ENCODE measurements at places on chromosomes 12 and 14.

DNA sequence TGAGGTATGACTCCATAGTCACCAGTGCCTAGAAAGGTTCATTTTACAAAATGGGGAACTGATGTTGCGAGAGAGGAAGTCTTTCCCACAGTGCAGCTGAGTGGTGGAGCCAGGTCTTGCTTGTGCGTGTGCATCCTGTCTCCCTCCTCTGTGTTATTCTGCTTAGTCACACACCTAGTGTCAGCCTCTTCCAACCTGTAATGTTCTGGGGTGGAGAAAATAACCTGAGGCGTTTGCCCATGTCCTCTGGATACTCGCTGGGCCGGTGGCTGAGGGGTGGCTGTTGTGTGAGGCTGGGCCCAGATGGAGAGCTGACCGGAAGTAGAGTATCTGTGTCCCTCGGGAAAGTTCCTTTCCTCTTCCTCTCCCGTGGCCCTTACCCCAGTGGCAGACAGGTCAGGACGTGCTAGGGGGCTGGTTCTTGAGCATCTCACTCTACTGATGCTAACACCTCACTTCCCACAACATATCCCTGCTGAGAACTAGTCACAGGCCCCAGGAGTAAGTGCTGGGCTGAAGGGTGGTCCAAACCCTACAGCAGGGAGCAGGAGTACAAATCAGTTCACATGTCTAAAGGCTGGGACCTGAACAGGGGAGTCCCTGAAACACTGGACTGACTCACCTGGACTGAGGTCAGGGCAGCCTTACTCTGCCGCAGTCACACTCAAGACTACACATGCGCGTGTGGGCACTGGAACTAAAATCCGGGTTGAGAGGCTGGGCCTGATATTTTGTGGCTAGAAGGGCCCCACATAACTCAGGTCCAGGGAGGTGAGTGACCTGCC lies 7.0 kb downstream of the MLF2 start:
- DNase-seq: peak; percentile 56

- DNase-seq: no peak
Observed at GRCh38 chr14:80188571-80188970, 22.7 kb downstream of the DIO2 start.

GRCh38 chr12:17652436-17652835 lies 437.6 kb downstream of the RERGL start:
- no peak for DNase-seq

DNA sequence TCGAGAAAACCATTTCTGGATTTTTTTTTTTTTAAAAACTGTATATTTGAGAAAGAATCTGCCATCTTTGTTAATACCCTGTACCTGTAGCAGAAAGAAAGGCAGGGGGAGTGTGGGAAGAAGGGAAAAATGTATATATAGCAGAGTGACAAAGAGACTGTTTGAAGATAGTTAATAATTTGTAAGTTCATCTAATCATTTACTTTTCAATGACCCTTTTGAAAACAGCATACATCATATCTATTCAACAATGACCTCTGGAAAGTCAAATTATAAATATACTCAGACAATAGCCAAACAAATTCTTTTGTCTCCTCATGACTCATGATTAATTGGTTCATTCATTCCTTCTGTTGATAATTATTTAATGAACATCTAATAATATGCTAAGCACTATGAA lies 10.9 kb upstream of the CPM start:
- DNase-seq: no peak

DNA sequence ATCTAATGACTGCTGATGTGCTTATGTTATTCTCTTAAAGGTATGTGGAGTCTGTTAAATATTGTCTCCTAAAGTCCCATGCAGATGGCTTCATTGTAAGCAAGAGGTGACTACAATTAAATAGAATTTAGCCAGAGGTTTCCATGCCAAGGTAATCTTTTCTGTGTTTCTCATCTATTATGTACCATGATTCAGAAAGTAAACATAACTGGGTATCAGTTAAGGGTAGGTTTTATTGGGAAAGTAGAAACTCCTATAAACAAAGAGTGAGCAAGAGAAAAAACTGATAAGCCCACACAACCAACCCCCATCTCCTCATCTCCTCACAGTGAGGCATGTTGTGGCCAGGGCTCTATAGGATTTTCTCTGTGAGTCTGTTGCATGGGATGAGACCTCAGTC lies 611.7 kb downstream of the SNAPC1 start:
- DNase-seq: no peak

DNA sequence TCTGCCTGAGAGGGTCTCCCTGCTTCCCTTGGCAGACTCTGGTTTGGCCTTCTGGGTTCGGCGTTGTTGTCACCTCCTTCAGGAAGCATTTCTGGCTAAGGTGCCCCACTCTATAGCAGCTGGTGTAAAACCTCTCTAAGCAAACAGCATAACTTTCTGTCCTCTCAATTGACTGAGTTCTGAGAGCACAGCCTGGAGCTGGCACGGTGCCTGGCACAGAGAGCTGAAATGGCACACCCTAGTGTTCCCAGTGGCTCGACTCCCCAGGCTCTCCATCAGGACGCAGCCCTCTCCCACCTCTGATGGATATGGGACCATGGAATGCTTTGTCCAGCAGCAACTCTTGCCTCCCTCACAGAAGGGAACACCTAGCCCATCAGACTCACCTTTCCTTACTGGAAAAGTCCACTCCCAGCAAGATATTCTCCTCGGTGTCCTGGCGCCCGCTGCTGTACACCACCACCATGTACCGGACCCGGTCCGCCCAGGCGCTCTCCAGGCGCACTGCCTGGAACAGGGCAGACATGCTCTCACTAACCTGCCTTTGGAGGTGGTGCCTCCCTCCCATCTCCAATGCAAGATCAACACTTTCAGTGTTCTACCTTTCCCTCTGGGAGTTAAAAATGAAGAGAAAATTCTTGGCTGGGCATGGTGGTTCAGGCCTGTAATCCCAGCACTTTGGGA lies 40.6 kb downstream of the SSH1 start:
- no peak for DNase-seq

GRCh38 chr12:42585841-42586216 lies 3.7 kb downstream of the PRICKLE1 start:
- no peak for DNase-seq

DNA sequence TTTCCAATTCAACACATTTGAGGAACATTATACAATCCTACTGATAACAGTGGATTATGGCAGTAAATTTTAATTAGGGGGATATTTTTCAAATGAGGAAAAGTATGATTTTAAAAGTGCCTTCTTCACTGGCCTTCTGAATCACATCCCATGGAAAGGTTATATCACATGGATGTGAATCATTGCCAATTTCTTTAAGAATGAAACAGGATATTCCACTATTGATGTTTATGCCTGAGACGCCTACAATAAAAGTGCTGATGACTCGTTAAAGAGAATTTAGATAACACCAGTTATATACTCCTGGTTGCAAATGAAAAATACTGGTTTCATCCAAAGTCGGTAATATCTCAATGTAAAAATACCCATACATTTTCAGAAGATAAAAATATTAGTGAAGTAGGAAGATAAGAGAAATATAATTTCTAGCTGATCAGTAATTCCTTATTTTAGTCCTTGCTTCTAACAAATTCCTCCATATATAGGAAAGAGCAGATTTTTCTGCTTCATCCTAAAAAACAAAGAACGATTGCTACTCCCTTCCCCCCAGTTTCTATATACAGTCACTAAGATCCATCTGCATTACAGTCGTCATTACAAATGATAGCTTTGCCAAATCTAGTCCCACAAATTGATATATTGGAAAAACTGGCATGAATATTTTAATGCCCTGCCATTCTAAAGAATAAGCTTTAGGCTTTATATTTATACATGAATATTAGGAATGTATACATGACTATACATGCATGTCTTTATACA lies 139.5 kb upstream of the SOX5 start:
- no peak for DNase-seq

DNA sequence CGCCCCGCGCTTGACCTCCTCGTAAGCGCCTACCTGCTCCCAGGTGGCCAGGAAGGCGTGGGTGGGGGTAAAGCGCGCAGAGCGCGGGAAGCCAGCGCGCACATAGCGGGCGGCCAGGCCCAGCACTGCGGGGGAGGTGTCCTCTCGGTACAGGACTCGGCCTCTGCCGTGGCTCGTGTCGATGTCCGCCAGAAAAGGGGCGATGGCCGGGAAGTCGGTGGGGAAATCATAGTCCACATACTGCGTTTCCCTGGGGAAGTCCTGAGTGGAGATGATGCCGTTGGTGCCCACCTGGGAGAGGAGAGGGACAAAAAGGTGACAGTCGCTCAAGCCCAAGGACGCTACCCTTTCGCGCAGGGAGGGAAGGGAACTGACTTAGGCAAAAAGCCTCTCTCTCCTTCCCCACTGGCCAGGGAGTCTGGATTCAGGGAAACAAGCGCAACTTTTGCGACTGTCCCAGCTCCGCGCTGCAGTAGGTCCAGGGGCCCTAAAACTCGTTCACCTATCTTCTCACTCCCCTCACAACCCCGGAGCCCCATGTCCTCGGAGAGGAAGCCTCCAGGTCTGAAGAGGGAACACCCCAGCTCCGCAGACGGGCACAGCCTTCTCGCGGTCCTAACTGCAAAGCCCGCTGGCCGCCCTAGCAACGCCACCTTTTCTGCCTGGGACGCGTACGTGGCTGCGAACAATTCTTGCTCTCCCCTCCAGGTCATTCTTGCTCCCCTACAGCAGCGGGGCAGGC lies 815 bp downstream of the NID2 start:
- DNase-seq: no peak

DNA sequence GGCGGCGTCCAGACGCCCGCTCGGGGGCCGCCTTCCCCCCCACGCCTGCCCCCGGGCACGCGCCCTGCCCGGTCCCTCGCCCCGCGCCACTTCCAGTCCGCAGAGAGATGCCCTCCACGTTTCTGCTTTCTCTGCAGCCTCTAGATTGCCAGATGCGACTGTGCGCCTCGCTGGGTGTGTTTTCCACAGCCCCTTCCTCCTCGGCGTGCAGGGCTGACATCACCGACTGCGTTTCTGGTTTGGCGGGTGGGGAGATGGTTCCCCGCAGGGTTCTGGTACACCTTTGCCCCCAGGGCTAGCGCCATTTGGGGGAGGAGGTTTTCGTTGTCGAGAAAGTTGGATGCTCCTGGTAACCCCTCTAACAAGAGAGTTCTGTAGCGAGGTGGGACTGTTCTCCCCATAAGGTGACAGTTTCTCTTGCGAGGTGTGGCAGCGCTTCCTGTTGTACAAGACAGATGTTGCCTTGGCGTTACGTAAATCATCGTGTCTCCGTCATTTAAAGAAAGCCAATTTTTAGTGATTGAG lies 1.5 kb downstream of the CALM1 start:
- peak; percentile 56 for DNase-seq

- DNase-seq: peak; percentile 72
Observed at GRCh38 chr12:85872497-85873091, 1.5 kb upstream of the NTS start.

DNA sequence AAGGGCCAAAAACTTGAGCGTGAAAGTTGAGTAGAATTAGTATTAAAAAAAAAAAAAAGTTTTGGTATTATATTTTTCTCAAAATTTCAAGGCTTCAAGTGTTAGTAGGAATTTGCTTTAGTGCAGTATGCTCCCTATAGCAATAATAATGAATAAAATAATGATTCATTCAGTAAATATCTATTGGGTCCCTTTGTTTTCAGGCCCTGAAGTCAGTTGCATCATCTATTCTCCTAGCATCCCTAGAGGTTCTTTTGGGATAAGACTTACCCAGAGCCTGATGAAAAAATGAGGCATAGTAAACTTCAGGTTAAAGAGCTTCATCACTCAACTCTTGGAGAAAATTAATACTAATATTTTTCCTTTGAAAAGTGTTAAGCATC lies 1.1 kb downstream of the KMT5A start:
- no peak for DNase-seq

GRCh38 chr12:41605545-41606305 lies 417.6 kb downstream of the PDZRN4 start:
- DNase-seq: no peak

DNA sequence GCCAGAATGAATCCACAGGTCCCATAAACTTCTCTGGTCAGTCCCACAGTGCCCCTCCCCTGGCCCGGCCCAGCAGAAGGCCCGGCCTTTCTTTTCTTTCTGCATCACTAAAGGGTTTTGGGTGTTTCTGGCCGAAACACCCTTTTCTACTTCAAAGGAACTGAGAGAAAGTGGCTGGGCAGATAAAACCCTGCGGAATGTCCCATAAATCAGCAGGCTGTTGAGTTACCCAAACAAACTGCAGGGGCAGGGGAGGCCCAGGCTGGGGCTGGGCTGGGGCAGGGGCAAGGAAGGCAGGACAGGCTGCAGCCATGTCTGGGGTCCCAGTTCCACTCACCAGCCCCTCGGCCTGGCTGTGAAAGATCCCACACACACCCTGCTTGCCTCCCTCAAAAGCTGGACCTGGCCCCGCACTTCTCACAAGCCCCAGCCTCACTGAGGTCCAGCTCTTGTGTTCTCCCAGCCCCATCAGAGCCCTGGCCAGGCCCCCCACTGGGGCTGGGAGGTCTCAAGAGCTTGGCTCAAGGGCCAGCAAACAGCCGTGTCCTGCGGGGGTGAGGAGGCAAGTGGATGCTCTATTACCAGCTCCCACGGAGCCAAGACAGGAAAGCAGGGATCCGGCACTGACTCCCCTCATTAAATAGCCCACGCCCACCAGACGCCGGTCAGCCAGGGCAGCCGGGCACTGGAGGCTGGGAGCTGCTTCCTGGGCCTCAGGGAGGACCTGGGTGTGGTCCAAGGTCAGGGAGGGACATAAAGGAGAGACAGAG lies 41.9 kb downstream of the CCNK start:
- DNase-seq: no peak

DNA sequence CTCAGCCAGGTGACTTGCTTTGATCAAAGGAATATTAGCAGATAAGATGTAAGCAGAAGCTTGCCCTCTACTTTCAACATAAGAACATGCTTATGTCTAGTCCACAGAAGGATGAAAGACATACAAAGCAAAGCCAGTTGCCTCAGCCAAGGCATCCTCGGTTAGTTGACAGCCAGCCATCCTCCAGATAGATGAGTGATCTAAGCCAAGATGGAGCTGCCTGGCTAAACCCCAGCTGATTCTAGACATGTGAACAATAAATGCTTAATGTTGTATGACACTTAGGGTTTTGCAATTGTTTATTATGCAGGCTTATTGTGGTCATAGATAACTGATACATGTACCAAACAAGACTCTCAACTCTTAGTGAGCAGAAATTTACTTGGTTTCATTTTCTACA lies 157.6 kb upstream of the TMTC2 start:
- peak; percentile 49 for DNase-seq

DNA sequence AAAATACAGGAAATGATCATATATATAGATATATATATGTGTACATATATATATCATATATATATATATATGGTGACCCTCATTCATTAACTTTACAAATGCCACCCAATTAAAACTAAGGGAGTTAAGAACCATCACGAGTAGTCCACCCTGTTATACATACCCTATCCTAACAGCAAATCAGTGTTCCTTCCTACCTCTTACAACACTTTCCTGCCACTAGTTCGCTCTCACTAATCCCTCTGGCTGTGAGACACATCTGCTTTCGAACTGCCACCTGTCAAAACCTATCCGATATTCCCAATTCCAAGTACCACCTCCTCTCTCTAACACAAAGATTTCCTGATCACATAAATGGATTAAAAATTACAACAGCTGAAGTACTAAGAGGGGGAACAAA lies 100.5 kb downstream of the EEA1 start:
- DNase-seq: no peak
